ENCODE measurements at places on chromosomes 6 and 20. TPM values are rescaled to one million over a fixed set of nuclear protein-coding genes. Genes with fewer than 3 reads are reported as not detected.

DNA sequence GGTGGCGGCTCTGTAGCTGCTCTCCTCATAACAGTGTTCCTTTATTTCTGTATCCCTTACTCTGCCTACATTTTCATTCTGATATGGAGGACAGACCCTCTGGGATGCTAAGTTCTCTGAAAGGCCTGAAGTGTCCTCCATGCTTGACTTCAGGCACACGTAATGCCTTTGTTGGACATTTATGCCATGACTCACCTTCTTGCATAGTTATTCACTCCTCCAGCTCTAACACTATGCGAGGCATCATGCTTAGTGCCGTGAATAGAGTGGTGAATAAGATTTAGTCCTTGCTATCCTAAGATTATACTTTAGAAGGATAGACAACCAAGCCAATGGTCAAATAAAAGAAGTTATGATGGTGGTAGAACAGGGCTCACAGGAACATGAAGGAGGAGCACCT is 760.9 kb upstream of the FLRT3 start:
- no peak overlapping the region for H3K27ac ChIP-seq
- no peak for DNase-seq

- peaks cover 9% of the 10 kb centered on the region for H3K4me1 ChIP-seq
- H3K36me3 ChIP-seq = no peaks in the 10 kb centered on the region
- H3K27me3 ChIP-seq = peaks cover 21% of the 10 kb centered on the region
Measured at GRCh38 chr6:170063431-170063830, 227.4 kb downstream of the DLL1 start.

DNA sequence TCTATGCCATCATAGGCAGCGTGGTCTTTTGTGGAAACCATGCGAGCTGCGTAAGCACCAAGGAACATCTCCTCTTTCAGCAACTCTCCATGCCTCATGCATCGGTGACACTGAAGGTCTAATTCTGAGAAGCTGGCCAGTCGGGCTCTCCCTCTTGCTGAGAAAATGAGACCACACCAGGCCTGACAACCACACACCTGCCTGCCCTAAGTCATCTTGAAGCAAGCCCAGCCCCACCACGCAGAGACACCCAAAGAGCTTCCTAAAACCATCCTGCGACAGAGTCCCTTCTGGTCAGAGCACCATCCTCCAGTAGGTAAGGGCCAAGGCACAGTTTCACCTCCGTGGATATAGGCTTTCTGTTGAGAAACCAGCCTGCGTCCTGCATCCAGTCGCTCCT is 26.6 kb downstream of the PREX1 start:
- no peaks in the 10 kb centered on the region for H3K36me3 ChIP-seq
- no peak for DNase-seq
- H3K27me3 ChIP-seq = peaks cover 14% of the 10 kb centered on the region
- H3K4me3 ChIP-seq = no peak overlapping the region
- no peak overlapping the region for H3K27ac ChIP-seq

- no peak overlapping the region for H3K27ac ChIP-seq
- no peak for DNase-seq
- peaks cover 2% of the 10 kb centered on the region for H3K4me1 ChIP-seq
- H3K36me3 ChIP-seq = no peaks in the 10 kb centered on the region
Measured at GRCh38 chr20:43949741-43950618, 35.3 kb downstream of the TOX2 start.

- no peaks in the 10 kb centered on the region for H3K27me3 ChIP-seq
- no peak overlapping the region for H3K4me3 ChIP-seq
- peaks cover 22% of the 10 kb centered on the region for H3K4me1 ChIP-seq
Measured at GRCh38 chr6:118562248-118562647, 14.2 kb downstream of the PLN start.

GRCh38 chr6:46411456-46412197 is 79.6 kb downstream of the RCAN2 start:
- H3K36me3 ChIP-seq = no peaks in the 10 kb centered on the region
- DNase-seq = no peak
- H3K27me3 ChIP-seq = peaks cover 2% of the 10 kb centered on the region

DNA sequence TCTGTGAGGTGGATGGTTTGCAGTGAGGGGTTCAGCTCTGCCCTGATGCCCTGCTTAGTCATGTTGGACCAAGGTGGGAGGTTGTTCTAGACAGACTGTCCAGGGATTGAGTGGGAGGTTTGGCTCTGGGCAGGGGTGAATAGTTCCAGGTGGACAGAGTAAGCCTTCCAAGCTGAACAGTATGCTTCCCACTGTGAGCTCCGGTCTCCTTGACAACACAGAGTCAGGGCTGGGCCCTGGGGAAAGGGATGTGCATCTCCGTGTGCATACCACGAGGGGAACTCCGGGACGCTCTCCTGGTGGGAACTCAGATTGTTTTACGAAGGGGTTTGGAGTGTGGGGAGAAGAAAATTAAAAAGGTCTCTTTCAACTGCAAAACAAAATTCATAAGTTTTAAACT is 174.7 kb downstream of the DHX35 start:
- peaks cover 23% of the 10 kb centered on the region for H3K27me3 ChIP-seq
- no peak overlapping the region for H3K4me3 ChIP-seq
- no peaks in the 10 kb centered on the region for H3K36me3 ChIP-seq
- no peaks in the 10 kb centered on the region for H3K4me1 ChIP-seq

- peaks cover 4% of the 10 kb centered on the region for H3K4me1 ChIP-seq
- peaks cover 5% of the 10 kb centered on the region for H3K36me3 ChIP-seq
- no peaks in the 10 kb centered on the region for H3K27me3 ChIP-seq
Measured at GRCh38 chr6:1736346-1737105, 126.8 kb downstream of the FOXC1 start.

UBE2C gene
- 17.2 TPM for total RNA-seq

DNA sequence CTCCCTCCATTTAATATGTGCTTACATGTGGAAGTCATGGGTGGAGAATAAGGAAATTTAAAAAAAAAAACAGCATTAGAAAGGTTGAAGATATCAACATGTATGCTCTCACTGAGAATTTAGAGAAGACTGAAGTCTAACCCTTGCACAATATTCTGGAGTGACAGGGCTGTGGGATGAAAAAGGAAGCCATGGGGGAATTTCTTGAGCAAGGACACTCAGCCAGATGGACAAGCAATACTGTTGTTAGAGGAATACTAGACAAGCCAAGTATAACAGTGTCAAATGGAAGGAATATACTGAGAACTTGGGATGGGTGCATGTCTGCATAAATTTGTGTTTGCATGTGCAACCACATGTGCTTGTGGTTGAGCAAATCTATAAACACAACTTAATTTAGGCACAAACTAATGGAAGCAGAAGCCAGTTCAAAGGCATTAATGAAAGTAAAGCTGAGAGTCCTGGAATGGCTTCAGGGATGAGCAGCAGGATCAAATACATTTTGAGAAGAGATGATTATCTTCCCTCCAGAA is 119.7 kb downstream of the ADGRB3 start:
- H3K4me3 ChIP-seq = no peak overlapping the region
- no peaks in the 10 kb centered on the region for H3K36me3 ChIP-seq
- H3K27ac ChIP-seq = no peak overlapping the region
- H3K4me1 ChIP-seq = no peaks in the 10 kb centered on the region
- peaks cover 24% of the 10 kb centered on the region for H3K27me3 ChIP-seq

- peaks cover 22% of the 10 kb centered on the region for H3K4me1 ChIP-seq
- H3K4me3 ChIP-seq = peak overlapping the region; percentile 61
- H3K36me3 ChIP-seq = no peaks in the 10 kb centered on the region
- H3K27me3 ChIP-seq = peaks cover 5% of the 10 kb centered on the region
Measured at GRCh38 chr6:106097411-106098231, 11.5 kb downstream of the PRDM1 start.

- peaks cover 9% of the 10 kb centered on the region for H3K4me1 ChIP-seq
- no peak overlapping the region for H3K4me3 ChIP-seq
- no peak overlapping the region for H3K27ac ChIP-seq
- H3K27me3 ChIP-seq = no peaks in the 10 kb centered on the region
- peaks cover 14% of the 10 kb centered on the region for H3K36me3 ChIP-seq
Measured at GRCh38 chr6:127277878-127278843, 11.5 kb downstream of the RNF146 start.

DNA sequence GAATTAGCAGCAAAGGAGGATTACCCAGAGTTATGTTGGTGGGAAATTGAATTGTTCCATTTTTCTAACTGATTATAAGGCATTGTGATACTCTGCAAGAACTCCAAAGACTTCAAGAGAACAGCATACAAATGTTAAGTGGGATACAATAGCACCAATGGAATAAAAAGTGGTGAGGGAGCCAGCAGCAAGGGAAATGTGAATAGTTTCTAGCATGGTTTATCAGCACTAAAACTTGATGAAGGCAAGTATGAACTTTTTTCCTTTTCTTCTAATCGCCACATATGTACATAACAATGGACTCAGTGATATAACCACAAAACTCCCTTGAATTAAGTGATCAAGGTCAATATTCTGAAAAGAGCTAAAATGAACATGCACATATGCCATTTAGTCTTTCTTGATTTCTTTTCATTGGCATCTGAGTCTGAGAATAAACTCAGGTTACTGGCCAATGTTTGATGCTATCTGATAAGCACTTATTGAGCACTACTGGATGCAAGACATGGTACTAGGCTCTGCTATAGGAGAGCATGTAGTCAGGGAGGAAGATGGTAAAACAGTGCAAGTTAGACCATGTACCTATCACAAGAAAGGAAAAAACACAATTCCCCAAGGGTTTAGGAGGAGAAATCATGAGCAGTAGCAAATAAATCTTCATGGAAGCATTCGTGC is 36.6 kb upstream of the NOX3 start:
- peaks cover 43% of the 10 kb centered on the region for H3K4me1 ChIP-seq
- no peaks in the 10 kb centered on the region for H3K36me3 ChIP-seq
- peak overlapping the region; percentile 97 for H3K27ac ChIP-seq
- no peak for DNase-seq
- H3K4me3 ChIP-seq = no peak overlapping the region

HDGFL1 gene
- total RNA-seq = not detected

FERMT1 gene
- 2.1 TPM for total RNA-seq

GRCh38 chr6:145206247-145206907 is 528.9 kb downstream of the EPM2A start:
- DNase-seq = no peak
- no peaks in the 10 kb centered on the region for H3K27me3 ChIP-seq
- no peaks in the 10 kb centered on the region for H3K36me3 ChIP-seq

DNA sequence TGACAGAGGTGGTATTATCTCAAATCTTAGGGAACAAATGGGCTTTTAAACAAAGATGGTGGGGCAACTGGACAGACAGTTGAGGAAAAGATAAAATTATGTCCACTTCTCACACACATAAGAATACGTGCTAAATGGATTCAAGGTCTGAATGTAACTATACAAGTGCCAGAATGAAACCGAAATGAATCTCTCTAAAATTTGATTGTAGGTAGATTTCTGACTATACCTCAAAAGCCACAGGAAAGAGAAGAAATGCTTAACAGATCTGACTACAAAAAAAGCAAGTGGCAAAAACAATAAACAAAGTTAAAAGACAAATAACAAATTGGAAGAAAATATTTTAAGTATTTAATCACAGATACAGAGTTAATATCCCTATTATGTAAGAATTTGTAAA is 182.7 kb upstream of the OLIG3 start:
- peaks cover 4% of the 10 kb centered on the region for H3K4me1 ChIP-seq
- H3K27me3 ChIP-seq = peaks cover 1% of the 10 kb centered on the region
- H3K4me3 ChIP-seq = no peak overlapping the region
- no peak overlapping the region for H3K27ac ChIP-seq
- DNase-seq = no peak

LKAAEAR1 gene
- 0.55 TPM for total RNA-seq

- H3K27ac ChIP-seq = peak overlapping the region; percentile 45
- H3K4me1 ChIP-seq = peaks cover 20% of the 10 kb centered on the region
- H3K27me3 ChIP-seq = no peaks in the 10 kb centered on the region
- H3K4me3 ChIP-seq = no peak overlapping the region
- no peaks in the 10 kb centered on the region for H3K36me3 ChIP-seq
Measured at GRCh38 chr6:145756170-145756662, 20.9 kb upstream of the EPM2A start.

TAPBP gene
- total RNA-seq = 102 TPM

- no peak overlapping the region for H3K4me3 ChIP-seq
- no peak overlapping the region for H3K27ac ChIP-seq
- no peaks in the 10 kb centered on the region for H3K27me3 ChIP-seq
- peaks cover 1% of the 10 kb centered on the region for H3K36me3 ChIP-seq
- DNase-seq = no peak
- peaks cover 3% of the 10 kb centered on the region for H3K4me1 ChIP-seq
Measured at GRCh38 chr6:8814440-8815000, 379.2 kb upstream of the SLC35B3 start.

DNA sequence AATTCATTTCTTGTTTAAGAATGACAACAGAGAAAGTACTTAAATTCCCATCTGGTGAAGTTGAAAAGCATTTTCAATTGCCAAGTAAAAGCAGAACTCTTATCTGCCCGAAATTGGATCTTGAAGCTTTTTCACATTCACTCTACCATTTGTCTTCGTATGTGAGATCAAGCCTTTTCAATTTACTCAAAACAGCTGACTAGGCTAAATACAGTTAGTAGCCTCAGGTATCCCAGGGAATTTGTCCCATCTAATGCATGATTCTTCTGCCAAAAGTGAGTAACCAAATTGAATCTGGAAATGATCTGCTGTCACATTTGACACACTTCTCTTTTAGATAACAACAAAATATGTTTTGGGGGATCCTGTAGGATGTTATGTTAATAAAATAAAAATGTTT is 596.8 kb upstream of the HS3ST5 start:
- no peak for DNase-seq
- H3K4me3 ChIP-seq = no peak overlapping the region
- peaks cover 4% of the 10 kb centered on the region for H3K27me3 ChIP-seq
- H3K36me3 ChIP-seq = peaks cover 1% of the 10 kb centered on the region
- H3K4me1 ChIP-seq = no peaks in the 10 kb centered on the region

GRCh38 chr6:123333000-123333756 is 303.6 kb downstream of the TRDN start:
- H3K27ac ChIP-seq = no peak overlapping the region
- H3K4me3 ChIP-seq = no peak overlapping the region
- H3K4me1 ChIP-seq = no peaks in the 10 kb centered on the region
- H3K36me3 ChIP-seq = no peaks in the 10 kb centered on the region

DNA sequence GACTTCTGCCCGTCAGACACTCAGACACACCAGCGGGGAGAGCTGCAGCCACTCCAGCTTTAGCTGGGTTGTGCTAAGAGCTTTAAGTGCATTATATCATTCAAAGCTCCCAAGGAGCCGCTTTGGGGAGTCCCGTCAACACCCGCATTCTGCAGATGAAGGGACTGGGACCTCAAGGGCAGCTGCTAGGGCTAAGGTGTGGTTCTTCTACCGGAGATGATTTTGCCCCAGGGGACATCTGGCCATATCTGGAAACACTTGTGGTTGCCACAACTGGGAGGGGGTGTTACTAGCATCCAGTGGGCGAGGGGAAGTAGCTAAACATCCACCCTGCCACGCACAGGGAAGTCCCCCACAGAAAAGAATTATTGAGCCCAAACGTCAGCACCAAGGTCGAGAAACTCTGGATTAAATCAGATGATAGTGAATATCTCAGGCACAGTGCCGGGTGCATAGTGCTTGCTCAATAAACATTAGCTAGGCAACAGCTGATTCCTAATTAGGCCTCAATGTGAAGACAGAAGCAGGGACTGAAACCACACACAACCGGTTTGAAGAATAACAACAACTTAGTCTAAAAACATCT is 29.6 kb downstream of the PMEPA1 start:
- H3K36me3 ChIP-seq = peaks cover 6% of the 10 kb centered on the region
- H3K4me3 ChIP-seq = peak overlapping the region; percentile 26
- no peaks in the 10 kb centered on the region for H3K27me3 ChIP-seq
- peaks cover 90% of the 10 kb centered on the region for H3K4me1 ChIP-seq
- no peak for DNase-seq
